ENCODE measurements at places on chromosomes 5 and 9.

GRCh38 chr9:120768247-120768646 is 25.0 kb downstream of the FBXW2 start:
- DNase-seq = no peak

GRCh38 chr5:154115291-154115690 is 75.2 kb upstream of the GALNT10 start:
- no peak for DNase-seq

DNA sequence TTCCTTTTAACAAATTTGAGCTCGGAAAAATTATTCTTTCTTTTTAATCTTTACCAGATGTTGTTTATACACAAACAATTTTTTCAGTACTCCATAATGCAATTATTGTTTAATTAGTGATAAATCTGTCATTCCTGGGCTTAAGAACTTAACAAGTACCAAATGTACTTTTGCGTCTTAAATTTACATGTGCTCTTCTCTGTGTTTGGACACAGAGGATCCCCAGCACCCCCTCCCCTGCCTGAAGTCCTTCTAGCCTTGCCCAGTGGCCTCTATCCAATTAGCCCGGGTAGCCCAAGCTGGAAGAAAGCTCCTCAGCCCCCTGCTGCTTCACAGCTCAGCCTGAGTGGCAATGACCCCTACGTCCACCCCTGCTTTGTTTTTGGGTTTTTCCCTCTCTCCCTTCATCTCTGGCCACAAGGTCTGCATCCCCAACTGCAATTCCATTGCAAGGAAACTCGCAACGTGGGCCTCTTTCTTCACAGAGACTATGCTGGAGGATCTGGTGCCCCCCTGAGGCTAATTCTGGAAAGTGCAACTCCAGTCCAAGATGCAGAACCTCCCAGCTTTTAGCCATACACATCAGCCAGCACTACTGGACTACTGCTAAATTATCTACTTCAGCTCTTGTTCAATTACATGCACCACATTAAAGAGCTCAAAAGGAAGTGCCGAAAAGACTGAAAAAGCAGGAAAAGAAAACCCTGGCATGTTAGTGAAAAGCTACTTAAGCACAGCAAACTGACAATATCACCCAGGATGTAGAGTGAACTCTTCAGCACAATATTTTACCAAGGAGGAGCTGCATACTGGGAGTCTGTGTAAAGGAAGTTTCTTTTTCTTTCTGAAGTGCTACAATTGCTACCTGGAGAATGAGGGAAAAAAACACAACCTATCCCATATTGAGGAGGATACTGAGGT is 186.2 kb downstream of the FANCC start:
- no peak for DNase-seq

DNA sequence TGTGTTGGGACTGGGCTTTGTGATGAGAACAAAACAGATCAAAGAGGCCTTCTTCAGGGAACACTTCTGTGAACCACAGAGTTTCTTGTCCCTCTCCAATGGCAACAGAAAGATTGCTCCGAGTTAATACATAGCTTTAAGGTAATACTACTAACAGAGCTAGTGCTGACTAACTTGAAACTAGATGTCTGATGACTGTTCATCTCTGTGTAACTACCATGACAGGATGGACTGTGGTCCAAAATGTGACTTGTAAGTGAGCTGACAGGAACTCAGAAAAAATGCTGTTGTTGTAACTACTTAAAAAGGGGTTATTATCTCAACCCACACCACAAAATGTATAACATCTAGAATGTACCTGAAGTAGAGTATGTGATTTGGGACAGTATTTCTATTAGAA is 630.2 kb upstream of the DMAC1 start:
- no peak for DNase-seq

- DNase-seq = no peak
These were observed 517.3 kb upstream of the TLE4 start for GRCh38 chr9:79054500-79054899.

Data from HAP-1 (cell line).